ENCODE measurements at places on chromosomes 7 and 10.

DNA sequence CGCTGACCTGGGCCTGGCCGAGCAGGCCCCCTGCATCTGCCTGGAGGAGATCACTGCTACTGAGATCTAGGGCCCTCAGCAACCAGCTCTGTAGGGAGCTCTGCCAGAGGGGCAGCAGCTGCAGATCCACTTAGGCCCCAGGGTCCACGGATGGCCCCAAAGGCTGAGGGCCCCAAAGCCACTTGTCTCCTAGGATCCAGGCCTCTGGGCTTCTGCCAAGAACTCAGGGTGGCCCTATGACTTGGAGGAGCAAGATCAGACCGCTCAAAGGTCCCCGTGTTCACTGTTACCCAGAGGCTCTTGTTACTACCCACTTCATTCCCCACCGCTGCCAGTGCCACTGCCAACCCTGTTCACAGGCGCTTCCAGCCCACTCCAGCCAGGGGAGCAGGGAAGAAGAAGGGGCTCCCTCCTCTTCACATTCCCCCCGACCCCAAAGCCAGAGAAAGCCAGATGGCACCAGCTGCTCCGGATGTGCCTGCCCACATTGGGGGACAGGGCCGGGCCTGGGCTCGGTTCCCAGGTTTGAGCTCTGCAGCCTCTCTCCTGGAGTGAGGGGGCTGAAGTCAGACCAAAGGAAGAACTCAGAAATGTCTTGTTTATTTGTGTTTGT lies 7.6 kb downstream of the LZTS2 start:
- peak; percentile 60 for DNase-seq

- DNase-seq: peak; percentile 59
Measured at GRCh38 chr10:84179059-84179710, 5.6 kb downstream of the GPR15LG start.

DNA sequence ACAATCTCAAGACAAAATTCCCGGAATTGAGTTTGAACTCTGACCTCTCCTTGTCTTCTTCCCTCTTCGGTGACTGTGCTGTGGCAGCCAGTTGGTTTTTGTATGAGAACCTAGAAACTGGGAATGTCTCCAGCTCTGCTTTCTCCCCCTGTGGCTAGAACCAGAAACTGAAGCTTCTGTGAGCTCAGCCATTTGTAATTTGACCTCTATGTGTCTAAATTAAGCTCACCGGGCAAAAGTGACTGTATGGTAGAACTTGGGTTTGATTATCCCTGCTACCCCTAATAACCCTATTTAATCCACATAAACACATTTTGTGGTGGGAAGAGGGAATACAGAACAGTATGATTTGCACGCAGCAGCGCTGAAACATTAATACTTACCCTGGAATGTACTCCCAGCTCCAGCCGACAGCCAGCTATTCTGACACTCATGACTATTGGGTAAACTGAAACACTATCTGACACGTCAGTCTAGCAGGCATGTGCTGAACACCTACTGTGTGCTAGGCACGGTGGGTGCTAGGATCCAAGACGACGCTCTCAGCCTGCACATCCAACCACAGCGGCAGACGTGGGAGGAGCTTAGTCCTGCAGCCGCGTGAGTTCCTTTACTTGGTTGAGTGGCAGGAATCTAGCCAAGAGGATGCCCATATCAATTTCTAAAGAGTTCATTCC lies 324.8 kb downstream of the SFMBT2 start:
- DNase-seq: peak; percentile 17

GRCh38 chr7:28964056-28964455 lies 5.9 kb upstream of the TRIL start:
- DNase-seq: no peak

- no peak for DNase-seq
Measured at GRCh38 chr7:30642789-30643188, 39.5 kb downstream of the CRHR2 start.

Data from AG08396 (cell line).